ENCODE measurements at places on chromosomes 5 and 9.

GRCh38 chr5:161288071-161288470 lies 258.5 kb downstream of the GABRB2 start:
- DNase-seq: no peak
- no peaks in the 10 kb centered on the region for H3K36me3 ChIP-seq
- H3K27ac ChIP-seq: no peak overlapping the region
- peaks cover 3% of the 10 kb centered on the region for H3K4me1 ChIP-seq

GRCh38 chr9:83538172-83538889 lies at the start of gene FRMD3:
TSS of gene FRMD3 (minus strand) at chr9:83538401. CDS start at chr9:83538231, 170 bp downstream.
- no peak for DNase-seq
- peaks cover 6% of the 10 kb centered on the region for H3K4me1 ChIP-seq
- no peak within 1 kb of the TSS for H3K27ac ChIP-seq
- H3K4me3 ChIP-seq: peak within 1 kb of the TSS; percentile 59
- peaks cover 36% of the 10 kb centered on the region for H3K27me3 ChIP-seq

DNA sequence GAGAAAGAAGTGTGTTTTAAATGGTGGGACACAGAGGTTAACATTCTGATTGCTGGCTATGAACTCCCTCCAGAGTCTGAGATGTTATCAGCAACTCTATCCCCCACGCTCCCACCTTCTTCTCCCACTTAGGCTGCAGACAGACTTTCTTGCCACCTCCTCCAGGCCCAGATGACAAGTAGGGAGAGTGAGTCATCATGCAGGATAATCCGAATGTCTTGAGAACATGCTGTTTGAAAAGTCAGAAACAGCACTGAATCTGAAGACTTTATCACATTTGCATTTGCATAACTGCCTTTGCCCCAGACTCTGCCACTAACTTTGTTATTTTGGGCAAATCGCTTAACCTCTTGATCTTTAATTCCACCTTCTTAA lies 139.8 kb downstream of the ESM1 start:
- peaks cover 29% of the 10 kb centered on the region for H3K27me3 ChIP-seq
- peak overlapping the region; percentile 31 for H3K4me3 ChIP-seq
- H3K27ac ChIP-seq: no peak overlapping the region
- H3K36me3 ChIP-seq: peaks cover 5% of the 10 kb centered on the region
- DNase-seq: no peak

- H3K36me3 ChIP-seq: peaks cover 5% of the 10 kb centered on the region
- H3K27me3 ChIP-seq: no peaks in the 10 kb centered on the region
- no peak overlapping the region for H3K27ac ChIP-seq
- peaks cover 2% of the 10 kb centered on the region for H3K4me1 ChIP-seq
These were observed 138.2 kb upstream of the RFX3 start for GRCh38 chr9:3664044-3664443.

- no peaks in the 10 kb centered on the region for H3K36me3 ChIP-seq
- peaks cover 3% of the 10 kb centered on the region for H3K4me1 ChIP-seq
- no peak overlapping the region for H3K4me3 ChIP-seq
- H3K27me3 ChIP-seq: no peaks in the 10 kb centered on the region
These were observed 146.3 kb downstream of the SNX18 start for GRCh38 chr5:54663866-54664265.

DNA sequence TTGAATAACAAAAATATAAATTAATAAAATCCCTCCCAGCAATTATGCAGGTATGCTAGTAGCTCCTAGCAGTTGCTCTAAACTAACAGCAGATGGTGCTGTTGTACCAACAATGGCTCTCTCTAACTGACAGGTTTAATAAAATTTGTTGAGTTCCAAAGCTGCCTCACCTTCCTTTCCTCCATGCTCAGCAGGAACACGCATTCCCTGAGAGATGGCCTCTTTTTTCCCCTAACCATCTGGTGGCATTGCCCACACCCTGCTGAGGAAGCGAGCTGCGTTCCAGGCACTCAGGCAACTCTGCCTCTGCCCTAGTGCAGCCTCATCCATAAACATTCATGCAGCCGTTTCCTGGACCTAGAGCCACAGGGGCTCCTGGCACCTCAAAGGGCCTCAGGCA lies 106.2 kb downstream of the KLHL3 start:
- DNase-seq: no peak
- no peak overlapping the region for H3K27ac ChIP-seq
- peaks cover 9% of the 10 kb centered on the region for H3K36me3 ChIP-seq
- peaks cover 6% of the 10 kb centered on the region for H3K4me1 ChIP-seq
- H3K27me3 ChIP-seq: no peaks in the 10 kb centered on the region

DNA sequence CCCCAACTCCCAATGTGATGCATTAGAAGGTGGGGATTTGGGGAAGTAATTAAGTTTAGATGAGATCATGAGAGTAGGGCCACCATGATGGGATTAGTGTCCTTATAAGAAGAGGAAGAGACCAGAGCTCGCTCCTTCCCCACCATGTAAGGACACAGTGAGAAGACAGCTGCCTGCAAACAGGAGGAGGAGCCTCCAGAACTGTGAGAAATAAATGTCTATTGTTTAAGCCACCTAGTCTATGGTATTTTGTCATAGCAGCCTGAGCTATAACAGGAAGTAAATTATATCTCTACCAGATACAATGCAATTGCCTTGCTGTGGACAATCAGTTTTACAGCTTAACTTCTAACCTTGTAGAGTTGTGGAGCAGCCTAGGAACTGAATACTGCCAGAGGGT lies 58.0 kb downstream of the ANKRD33B start:
- H3K4me1 ChIP-seq: peaks cover 13% of the 10 kb centered on the region
- H3K27ac ChIP-seq: peak overlapping the region; percentile 72
- H3K27me3 ChIP-seq: no peaks in the 10 kb centered on the region
- H3K36me3 ChIP-seq: peaks cover 7% of the 10 kb centered on the region
- no peak for DNase-seq

DNA sequence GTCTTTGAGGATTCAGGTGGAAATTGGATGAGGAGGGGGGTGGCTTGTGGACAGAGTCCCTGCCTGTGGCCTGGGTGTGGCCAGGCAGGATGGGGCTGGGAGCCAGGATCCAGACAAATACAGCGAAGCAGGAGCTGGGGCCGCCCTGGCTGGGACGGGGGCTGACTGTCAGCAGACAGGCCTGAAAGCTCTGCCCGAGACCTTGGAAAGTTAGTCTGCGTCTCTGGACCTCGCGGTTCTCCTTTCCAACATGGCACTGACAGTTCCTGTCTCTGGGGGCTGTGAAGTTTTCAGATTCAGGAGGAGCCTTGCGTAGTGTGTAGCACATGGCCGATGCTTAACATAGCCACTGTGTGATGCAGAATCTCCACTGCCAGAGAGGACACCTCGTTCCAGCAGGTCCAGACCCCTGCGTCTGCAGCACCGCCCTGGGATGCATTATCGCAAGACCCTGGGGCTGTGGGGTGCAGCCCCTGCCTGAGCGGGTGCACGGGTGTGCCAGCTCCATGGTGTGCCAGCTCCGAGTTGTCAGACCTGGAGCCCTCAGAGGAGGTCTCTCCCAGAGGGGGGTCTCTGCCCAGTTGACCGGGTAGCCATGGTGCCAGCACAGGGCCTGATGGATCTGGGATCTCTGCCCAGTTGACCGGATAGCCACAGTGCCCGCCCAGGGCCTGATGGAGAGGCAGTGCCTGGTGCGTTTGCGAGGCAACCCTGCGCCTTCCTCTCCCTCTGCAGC lies 89.3 kb downstream of the COL5A1 start:
- no peaks in the 10 kb centered on the region for H3K4me1 ChIP-seq
- no peak overlapping the region for H3K27ac ChIP-seq
- DNase-seq: no peak
- H3K36me3 ChIP-seq: no peaks in the 10 kb centered on the region

DNA sequence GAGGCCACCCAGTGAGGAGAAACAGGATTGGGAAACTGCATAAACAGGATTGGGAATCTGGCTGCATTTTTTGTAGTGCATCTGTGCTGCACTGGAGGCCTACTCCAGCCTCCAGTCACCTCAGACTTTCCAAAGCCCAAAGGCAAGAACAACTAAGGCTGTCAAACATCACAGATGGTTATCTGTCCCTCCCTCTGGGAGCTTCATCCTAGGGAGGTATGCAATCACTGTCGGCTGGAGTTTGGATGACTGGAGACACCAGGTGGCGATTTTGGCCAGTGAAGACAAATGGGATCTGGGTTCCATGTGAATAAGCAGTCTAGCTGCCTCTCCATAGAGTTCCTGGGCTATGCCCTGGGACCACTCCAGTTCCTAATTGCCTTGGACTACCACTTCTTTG lies 9.3 kb upstream of the SPINK13 start:
- no peak overlapping the region for H3K4me3 ChIP-seq
- H3K27ac ChIP-seq: no peak overlapping the region
- H3K4me1 ChIP-seq: no peaks in the 10 kb centered on the region
- no peaks in the 10 kb centered on the region for H3K36me3 ChIP-seq
- no peaks in the 10 kb centered on the region for H3K27me3 ChIP-seq
- no peak for DNase-seq

GRCh38 chr9:34623374-34624235 lies 3.3 kb upstream of the DCTN3 start:
- H3K4me1 ChIP-seq: peaks cover 35% of the 10 kb centered on the region
- H3K27ac ChIP-seq: no peak overlapping the region
- DNase-seq: no peak
- peaks cover 17% of the 10 kb centered on the region for H3K36me3 ChIP-seq
- peaks cover 65% of the 10 kb centered on the region for H3K27me3 ChIP-seq

DNA sequence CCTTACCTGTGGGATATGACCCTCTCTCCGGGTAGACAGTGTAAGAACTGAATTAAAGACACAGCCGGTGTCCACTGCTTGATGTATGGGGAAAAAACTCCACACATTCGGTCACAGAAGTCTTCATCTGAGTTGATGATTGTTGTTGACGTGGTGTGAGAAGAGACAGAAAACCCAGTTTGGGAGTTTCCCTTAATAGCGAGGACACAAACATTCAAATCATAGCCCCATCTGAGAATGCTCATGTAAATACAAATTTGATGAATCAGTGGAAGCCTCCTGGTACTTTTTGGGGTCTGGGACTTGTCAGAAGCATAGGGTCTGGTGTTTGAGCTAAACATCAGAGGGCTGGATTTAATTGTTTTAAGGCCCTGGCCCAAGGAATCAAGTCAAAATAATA lies 11.0 kb downstream of the HAVCR1 start:
- no peaks in the 10 kb centered on the region for H3K36me3 ChIP-seq
- no peak overlapping the region for H3K27ac ChIP-seq
- DNase-seq: no peak
- no peak overlapping the region for H3K4me3 ChIP-seq
- H3K27me3 ChIP-seq: no peaks in the 10 kb centered on the region
- H3K4me1 ChIP-seq: peaks cover 12% of the 10 kb centered on the region

DNA sequence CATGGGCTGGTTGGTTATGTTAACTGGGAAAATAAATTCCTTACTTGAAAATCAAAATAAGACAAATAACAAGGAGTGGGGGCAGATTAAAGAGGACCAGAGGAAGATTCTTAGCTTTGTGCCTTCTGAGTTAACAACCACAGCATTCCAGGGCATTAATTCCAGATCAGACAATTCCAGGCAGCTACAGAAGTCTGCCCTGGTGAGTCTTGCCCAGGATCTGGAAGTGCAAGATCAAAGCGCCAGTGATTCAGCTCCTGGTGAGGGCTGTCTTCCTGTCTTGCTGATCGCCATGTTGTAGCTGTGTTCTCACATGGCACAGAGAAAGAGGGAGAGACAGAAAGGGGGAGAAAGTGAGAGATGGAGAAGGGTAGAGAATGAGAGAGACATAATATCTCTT lies 65.6 kb downstream of the ANXA2R start:
- H3K27me3 ChIP-seq: no peaks in the 10 kb centered on the region
- H3K27ac ChIP-seq: no peak overlapping the region
- H3K4me1 ChIP-seq: peaks cover 4% of the 10 kb centered on the region
- H3K36me3 ChIP-seq: no peaks in the 10 kb centered on the region
- DNase-seq: no peak

- H3K27me3 ChIP-seq: peaks cover 32% of the 10 kb centered on the region
- no peaks in the 10 kb centered on the region for H3K36me3 ChIP-seq
- H3K27ac ChIP-seq: no peak overlapping the region
- peak; percentile 50 for DNase-seq
These were observed 52.4 kb downstream of the AHRR start for GRCh38 chr5:373710-374602.

GRCh38 chr5:21711866-21712758 lies 1141.0 kb downstream of the CDH12 start:
- no peaks in the 10 kb centered on the region for H3K36me3 ChIP-seq
- no peak for DNase-seq
- H3K27ac ChIP-seq: no peak overlapping the region
- H3K4me1 ChIP-seq: no peaks in the 10 kb centered on the region
- H3K27me3 ChIP-seq: no peaks in the 10 kb centered on the region
- no peak overlapping the region for H3K4me3 ChIP-seq

DNA sequence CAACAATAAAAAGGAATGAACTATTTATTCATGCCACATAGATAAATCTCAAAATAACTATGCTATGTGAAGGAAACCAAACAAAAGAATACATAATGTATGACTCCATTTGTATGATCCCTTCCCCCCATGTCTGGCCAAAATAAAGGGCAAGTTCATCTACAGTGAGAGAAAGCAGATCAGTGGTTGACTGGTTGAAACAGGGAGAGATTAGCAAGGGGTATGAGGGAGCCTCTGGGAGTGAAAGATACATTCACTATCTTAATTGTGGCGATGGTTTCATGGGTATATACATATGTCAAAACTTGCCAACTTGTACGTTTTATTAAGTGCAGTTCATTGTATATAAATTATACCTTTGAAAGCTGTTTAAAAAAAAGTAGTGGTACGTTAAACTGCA lies 4.8 kb downstream of the PSMD5 start:
- no peak for DNase-seq
- peak overlapping the region; percentile 41 for H3K27ac ChIP-seq
- peaks cover 40% of the 10 kb centered on the region for H3K4me1 ChIP-seq
- no peak overlapping the region for H3K4me3 ChIP-seq

DNA sequence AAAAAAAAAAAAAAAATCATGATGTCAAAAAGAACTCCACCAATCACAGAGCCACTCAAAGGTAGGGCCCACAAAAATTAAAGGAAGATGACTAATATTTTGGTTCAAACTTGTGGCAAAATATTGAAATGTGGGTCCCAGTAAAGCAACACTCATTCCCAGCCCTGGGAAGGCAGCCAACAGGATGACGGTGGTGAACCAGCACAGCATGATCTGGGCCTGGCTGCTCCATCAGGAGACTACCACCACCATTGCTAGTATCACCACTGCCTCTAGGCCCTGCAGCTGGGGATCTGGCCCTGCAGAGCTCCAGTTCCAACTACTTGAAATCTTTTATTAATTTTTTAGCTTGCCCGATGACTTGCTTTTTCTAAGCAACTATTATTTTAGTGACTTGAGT lies 206.8 kb upstream of the ITGA1 start:
- no peak overlapping the region for H3K4me3 ChIP-seq
- no peak overlapping the region for H3K27ac ChIP-seq
- peaks cover 14% of the 10 kb centered on the region for H3K27me3 ChIP-seq
- no peak for DNase-seq

Measured in T-helper 17 cell (primary cell).